Astrocyte (in vitro differentiated cells and primary cell): ENCODE measurements at places on chromosomes 5 and 9. TPM values are rescaled to one million over a fixed set of nuclear protein-coding genes. Genes with fewer than 3 reads are reported as not detected.

Gene CDHR2
- 0.43 and 0.50 TPM in 2 replicates for total RNA-seq

Gene ANKRD55
- not detected in 2 replicates for total RNA-seq

Gene PDZD2
- 6.5 and 10.3 TPM in 2 replicates for total RNA-seq

Gene BTNL8
- total RNA-seq: not detected in 2 replicates

Gene HABP4
- 18.1 and 20.1 TPM in 2 replicates for total RNA-seq

Gene RNF180
- 4.6 and 5.4 TPM in 2 replicates for total RNA-seq

Gene FBN2
- total RNA-seq: 105 and 176 TPM in 2 replicates

Gene ABCA2
- total RNA-seq: 16.2 and 20.0 TPM in 2 replicates

Gene RANBP3L
- total RNA-seq: 0.46 TPM in 1 of 2 replicates, not detected in the other

Gene NUTM2G
- not detected in 2 replicates for total RNA-seq

Gene SDHA
- total RNA-seq: 91.7 and 102 TPM in 2 replicates

Gene CDX1
- total RNA-seq: 0.50 TPM in 1 of 2 replicates, not detected in the other

GRCh38 chr9:106075236-106075959 lies 381.1 kb downstream of the TMEM38B start:
- H3K27me3 ChIP-seq: no peaks in the 10 kb centered on the region
- H3K4me1 ChIP-seq: no peaks in the 10 kb centered on the region
- no peak for DNase-seq
- H3K36me3 ChIP-seq: no peaks in the 10 kb centered on the region
- peak overlapping the region; percentile 54 for H3K27ac ChIP-seq
- H3K4me3 ChIP-seq: no peak overlapping the region

GRCh38 chr9:28887188-28887884 lies 1314.1 kb upstream of the C9orf72 start:
- DNase-seq: no peak
- no peak overlapping the region for H3K4me3 ChIP-seq
- no peaks in the 10 kb centered on the region for H3K36me3 ChIP-seq
- H3K4me1 ChIP-seq: no peaks in the 10 kb centered on the region

GRCh38 chr9:129323376-129323998 lies 145.4 kb upstream of the IER5L start:
- no peaks in the 10 kb centered on the region for H3K36me3 ChIP-seq
- no peak overlapping the region for H3K4me3 ChIP-seq
- no peaks in the 10 kb centered on the region for H3K27me3 ChIP-seq
- peaks cover 13% of the 10 kb centered on the region for H3K4me1 ChIP-seq

DNA sequence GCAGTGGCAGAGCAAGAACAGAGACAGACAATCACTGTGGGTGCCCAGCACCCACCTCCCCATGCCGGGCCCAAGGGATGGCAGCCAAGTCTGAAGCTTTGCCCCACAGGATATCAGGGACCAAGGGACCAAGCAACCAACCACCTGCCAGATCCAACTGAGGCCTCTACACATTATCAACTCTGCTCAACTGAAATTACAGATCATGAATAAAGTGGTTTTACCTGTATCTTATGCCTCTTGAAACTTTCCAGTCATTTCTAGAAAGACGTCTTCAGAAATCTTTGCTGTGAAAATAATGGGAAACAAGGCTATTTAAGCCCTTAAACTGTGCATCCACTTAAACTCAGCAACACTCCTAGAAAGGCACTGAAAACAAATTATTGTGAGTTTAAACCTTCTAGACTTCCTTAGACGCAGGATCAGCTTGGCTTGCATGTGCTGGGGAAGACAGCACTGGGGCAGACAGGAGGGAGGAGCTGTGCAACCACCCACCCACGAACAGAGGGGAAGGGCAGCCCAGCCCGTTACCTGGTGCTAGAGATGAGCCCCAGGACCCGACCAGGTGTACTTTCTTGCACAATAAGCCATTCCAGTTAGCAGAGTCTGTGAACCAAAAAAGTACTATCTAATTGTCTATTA lies 80.0 kb downstream of the SEMA4D start:
- no peaks in the 10 kb centered on the region for H3K27me3 ChIP-seq
- DNase-seq: no peak
- no peak overlapping the region for H3K27ac ChIP-seq
- peaks cover 13% of the 10 kb centered on the region for H3K4me1 ChIP-seq

- H3K4me3 ChIP-seq: no peak overlapping the region
- DNase-seq: no peak
- H3K27ac ChIP-seq: no peak overlapping the region
Observed at GRCh38 chr9:89994988-89995613, 390.3 kb downstream of the GADD45G start.

- H3K4me3 ChIP-seq: no peak overlapping the region
- DNase-seq: no peak
- no peak overlapping the region for H3K27ac ChIP-seq
Observed at GRCh38 chr5:92177926-92178487, 794.9 kb upstream of the ARRDC3 start.

- H3K27me3 ChIP-seq: no peaks in the 10 kb centered on the region
- no peak overlapping the region for H3K27ac ChIP-seq
- no peaks in the 10 kb centered on the region for H3K4me1 ChIP-seq
- no peaks in the 10 kb centered on the region for H3K36me3 ChIP-seq
- H3K4me3 ChIP-seq: no peak overlapping the region
- no peak for DNase-seq
Observed at GRCh38 chr9:135223831-135224230, 136.4 kb downstream of the OLFM1 start.

DNA sequence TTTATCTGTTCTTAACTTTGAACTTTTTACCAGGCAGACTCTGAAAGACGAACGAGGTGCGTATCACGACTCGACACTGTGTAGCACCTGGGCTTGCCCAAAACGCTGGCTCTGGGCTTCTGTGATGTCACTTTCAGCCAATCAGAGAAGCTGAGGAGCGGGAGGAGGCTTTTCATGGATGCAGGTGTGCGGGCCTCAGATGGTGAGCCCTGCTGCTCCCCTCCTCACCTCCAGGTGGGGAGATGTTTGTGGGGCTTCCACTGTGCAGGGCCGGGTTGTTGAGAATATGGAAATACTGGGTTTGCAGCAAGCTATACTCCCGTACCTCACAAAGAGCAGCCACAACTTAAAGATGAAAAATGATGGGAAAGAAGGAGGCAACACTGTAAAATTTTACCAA lies 246.3 kb downstream of the IRX2 start:
- H3K4me3 ChIP-seq: no peak overlapping the region
- H3K4me1 ChIP-seq: no peaks in the 10 kb centered on the region
- H3K36me3 ChIP-seq: no peaks in the 10 kb centered on the region
- no peak overlapping the region for H3K27ac ChIP-seq
- H3K27me3 ChIP-seq: no peaks in the 10 kb centered on the region

DNA sequence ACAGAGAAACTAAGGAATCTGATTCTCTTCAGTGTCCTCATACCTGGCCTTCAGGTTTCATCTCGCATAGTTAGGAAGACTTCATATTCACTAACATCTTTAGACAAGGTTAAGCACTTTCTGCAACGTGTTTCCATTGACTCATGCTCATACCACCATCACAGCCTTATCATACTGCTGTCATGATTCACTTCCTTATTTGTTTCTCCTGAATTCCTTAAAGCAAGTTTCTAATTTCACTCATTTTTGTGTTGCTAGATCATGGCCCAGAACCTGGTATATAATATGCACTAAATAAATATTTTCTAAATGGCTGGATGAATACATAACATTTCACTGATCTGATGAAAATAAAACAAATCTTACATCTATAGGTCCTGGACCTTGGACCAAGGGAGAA lies 472.9 kb downstream of the PRELID2 start:
- peak overlapping the region; percentile 61 for H3K27ac ChIP-seq
- H3K4me1 ChIP-seq: peaks cover 17% of the 10 kb centered on the region
- H3K36me3 ChIP-seq: no peaks in the 10 kb centered on the region
- H3K4me3 ChIP-seq: peak overlapping the region; percentile 12

- peaks cover 10% of the 10 kb centered on the region for H3K4me1 ChIP-seq
- H3K27me3 ChIP-seq: peaks cover 93% of the 10 kb centered on the region
- no peak overlapping the region for H3K27ac ChIP-seq
- no peak for DNase-seq
Observed at GRCh38 chr9:98940276-98940675, 3.4 kb upstream of the COL15A1 start.

- peak overlapping the region; percentile 17 for H3K27ac ChIP-seq
- no peak overlapping the region for H3K4me3 ChIP-seq
Observed at GRCh38 chr5:137836997-137837396, 30.7 kb upstream of the MYOT start.

GRCh38 chr9:112038017-112038408 lies 137.1 kb downstream of the SUSD1 start:
- H3K36me3 ChIP-seq: no peaks in the 10 kb centered on the region
- peaks cover 42% of the 10 kb centered on the region for H3K4me1 ChIP-seq
- H3K4me3 ChIP-seq: no peak overlapping the region
- peak overlapping the region; percentile 86 for H3K27ac ChIP-seq

GRCh38 chr5:124670722-124671184 lies 75.7 kb downstream of the ZNF608 start:
- H3K36me3 ChIP-seq: no peaks in the 10 kb centered on the region
- no peak overlapping the region for H3K4me3 ChIP-seq
- H3K4me1 ChIP-seq: peaks cover 15% of the 10 kb centered on the region
- H3K27ac ChIP-seq: no peak overlapping the region
- DNase-seq: no peak

DNA sequence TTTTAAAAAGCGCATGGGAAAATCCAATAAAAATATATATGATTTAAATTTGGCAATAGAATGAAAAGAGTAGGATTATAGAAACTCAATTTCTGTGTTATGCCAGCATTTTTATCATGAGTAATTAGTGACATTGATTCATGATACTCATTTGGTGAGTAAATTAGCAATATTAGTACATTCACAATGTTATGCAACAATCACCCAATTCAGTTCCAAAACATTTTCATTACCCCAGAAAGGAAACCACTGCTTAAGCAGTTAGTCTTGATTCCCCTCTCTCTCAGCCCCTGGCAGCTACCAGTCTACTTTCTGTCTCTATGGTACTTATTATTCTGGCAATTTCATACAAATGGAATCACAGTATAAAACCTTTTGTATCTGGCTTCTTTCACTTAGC lies 27.0 kb downstream of the OSMR start:
- DNase-seq: peak; percentile 16
- H3K27ac ChIP-seq: peak overlapping the region; percentile 96
- no peaks in the 10 kb centered on the region for H3K27me3 ChIP-seq
- no peak overlapping the region for H3K4me3 ChIP-seq
- H3K4me1 ChIP-seq: peaks cover 29% of the 10 kb centered on the region

DNA sequence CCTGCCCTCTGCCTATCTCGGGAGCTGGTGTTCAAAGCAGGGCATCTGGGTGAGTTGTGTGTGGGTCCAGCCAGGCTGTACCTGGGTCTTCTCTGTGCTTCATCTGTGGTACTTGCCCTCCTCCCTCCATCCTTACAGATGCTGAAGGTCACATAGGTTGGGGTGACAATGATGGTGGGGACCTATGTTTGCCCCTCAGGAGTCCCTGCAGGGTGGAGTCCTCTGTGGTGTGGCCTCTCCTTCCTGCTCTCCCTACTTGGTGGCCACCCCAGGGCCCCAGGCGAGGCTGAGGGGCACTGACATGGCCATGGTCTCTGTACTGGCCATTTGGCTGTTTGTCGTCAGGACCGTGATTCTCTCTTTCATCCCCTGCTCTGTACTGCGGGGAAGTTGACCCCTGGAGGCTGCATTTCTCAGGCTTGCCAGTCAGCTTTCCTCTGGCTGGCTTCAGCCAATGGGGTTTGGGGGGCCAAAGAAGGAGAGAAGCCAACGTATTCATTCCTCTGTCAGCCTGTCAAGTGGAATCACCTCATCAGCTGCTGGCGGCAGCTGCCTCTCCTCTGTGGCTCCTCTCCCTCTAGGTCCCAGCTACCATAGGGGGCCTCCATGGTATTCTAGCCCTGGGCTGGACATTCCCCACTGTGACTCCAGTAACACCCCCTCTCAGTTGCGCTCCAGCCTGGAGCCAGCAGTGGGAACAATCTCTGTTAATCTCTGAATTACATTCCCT lies 4.6 kb downstream of the DCANP1 start:
- H3K27me3 ChIP-seq: peaks cover 6% of the 10 kb centered on the region
- H3K4me3 ChIP-seq: no peak overlapping the region
- DNase-seq: no peak
- no peak overlapping the region for H3K27ac ChIP-seq
- H3K36me3 ChIP-seq: no peaks in the 10 kb centered on the region
- H3K4me1 ChIP-seq: peaks cover 8% of the 10 kb centered on the region

DNA sequence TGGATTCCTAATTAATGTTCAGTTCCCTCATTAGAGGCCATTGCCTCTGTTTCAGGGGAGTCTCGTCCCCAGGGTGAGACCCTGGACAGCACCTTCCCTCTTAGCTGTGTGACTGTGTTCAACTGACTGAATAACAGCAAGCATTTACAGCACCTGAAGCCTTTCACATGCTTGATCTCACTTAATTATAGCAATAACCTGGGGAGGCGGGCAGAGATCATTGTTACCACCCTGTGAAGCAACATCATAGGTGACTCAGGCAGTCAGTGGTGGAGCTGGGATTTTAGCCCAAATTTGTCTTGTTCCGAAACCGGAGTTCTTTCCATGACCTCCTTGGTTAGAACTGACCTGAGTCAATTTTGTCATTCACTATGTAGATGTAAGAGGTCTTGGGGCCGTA lies 105.2 kb upstream of the RAD23B start:
- H3K36me3 ChIP-seq: no peaks in the 10 kb centered on the region
- H3K27ac ChIP-seq: no peak overlapping the region
- H3K27me3 ChIP-seq: no peaks in the 10 kb centered on the region
- no peak for DNase-seq
- no peaks in the 10 kb centered on the region for H3K4me1 ChIP-seq
- no peak overlapping the region for H3K4me3 ChIP-seq

DNA sequence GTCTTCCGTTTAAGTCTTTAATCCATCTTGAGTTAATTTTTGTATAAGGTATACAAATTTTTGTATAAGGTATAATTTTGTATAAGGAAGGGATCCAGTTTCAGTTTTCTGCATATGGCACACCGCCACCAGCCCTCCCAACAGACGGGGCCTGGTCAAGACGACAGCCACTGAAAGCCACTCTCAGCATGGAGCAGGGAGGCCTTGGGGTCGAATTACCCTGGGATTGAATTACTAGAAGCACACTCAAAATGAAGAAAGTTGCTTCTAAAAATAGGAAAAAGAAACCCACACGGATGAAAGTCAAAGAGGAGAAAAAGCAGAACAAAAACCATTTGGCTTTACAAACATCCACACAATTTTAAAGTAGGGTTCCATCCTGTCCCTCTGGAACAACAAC lies 586.2 kb upstream of the ADAMTS16 start:
- H3K4me1 ChIP-seq: no peaks in the 10 kb centered on the region
- no peaks in the 10 kb centered on the region for H3K36me3 ChIP-seq
- no peak for DNase-seq
- H3K4me3 ChIP-seq: no peak overlapping the region
- no peaks in the 10 kb centered on the region for H3K27me3 ChIP-seq
- no peak overlapping the region for H3K27ac ChIP-seq

DNA sequence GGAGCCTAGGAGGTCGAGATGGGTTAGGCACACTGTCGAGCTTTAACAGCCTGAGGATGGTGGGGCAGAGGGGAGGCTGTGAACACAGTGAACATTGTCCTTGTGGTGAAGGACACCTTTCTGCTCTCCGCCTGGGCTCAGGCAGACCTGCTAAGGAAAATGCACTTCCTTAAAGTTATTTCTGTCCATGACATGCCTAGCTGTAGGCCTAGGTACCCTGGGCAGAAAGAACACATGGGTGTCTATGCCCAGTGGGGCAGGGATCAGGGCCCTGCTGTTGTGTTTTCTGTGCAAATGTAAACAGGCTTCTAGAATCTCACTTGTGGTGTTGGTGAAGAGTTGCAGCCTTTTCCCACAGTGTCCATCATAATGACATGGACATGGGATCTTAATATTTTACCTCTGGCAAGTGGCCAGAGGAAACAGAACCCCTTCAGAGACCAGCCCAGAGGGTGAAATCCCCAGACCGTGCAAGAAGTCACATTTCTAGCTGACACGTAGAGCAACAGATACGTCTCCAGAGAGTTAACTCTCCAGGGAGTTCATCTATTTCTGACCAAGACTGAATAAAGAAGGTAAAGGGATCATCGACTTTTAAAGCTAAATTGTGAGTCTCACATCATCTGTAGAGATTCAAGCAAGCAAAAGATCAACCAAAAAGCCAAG lies 79.2 kb downstream of the C9orf152 start:
- no peak for DNase-seq
- H3K27ac ChIP-seq: peak overlapping the region; percentile 5
- no peak overlapping the region for H3K4me3 ChIP-seq
- H3K4me1 ChIP-seq: peaks cover 76% of the 10 kb centered on the region
- H3K36me3 ChIP-seq: no peaks in the 10 kb centered on the region
- H3K27me3 ChIP-seq: no peaks in the 10 kb centered on the region
